ENCODE measurements at places on chromosomes 5 and 9.

- DNase-seq, result no peak
Observed at GRCh38 chr5:32545102-32545800, 40.1 kb upstream of the SUB1 start.

GRCh38 chr5:159218595-159219023 lies 9.3 kb upstream of the RNF145 start:
- DNase-seq, result no peak

DNA sequence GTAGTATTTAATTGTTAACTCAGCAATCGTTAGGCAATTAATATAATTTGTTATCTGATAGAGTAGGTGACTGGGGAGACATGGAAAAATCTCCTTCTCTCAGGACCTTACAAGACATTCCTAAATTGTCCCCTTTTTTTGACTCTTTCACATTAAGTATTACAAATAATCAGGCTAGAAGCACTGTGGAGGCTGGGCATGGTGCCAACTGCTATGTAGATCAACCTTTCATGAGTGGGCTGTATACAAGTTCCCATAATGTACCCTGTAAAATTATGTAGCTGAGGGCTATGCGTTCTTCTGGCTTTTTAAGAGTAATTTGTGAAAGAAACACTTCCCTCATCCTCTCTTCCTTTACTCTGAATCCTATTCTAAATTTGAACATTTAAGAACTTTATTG lies 140.2 kb downstream of the NFIB start:
- DNase-seq, result no peak

DNA sequence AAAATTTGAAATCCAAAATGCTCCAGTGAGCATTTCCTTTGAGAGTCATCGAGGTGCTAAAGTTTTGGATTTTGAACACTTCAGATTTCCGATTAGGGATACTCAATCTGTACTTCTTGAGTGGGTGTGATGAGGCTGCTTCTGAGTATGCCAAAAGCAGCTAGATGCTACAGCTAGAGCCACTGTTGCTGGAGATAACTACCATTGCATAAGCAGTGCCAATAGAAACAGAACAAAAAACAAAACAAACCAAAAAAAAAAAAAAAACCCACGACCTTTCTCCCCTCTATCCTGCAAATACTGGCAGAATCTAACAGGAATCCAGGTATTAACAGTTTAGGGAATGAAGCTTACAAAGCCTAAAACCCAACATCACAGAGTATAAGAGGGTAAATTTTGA lies 43.5 kb downstream of the PKD2L2 start:
- no peak for DNase-seq

- DNase-seq, result no peak
Observed at GRCh38 chr5:96283589-96283988, 149.5 kb downstream of the PCSK1 start.

DNA sequence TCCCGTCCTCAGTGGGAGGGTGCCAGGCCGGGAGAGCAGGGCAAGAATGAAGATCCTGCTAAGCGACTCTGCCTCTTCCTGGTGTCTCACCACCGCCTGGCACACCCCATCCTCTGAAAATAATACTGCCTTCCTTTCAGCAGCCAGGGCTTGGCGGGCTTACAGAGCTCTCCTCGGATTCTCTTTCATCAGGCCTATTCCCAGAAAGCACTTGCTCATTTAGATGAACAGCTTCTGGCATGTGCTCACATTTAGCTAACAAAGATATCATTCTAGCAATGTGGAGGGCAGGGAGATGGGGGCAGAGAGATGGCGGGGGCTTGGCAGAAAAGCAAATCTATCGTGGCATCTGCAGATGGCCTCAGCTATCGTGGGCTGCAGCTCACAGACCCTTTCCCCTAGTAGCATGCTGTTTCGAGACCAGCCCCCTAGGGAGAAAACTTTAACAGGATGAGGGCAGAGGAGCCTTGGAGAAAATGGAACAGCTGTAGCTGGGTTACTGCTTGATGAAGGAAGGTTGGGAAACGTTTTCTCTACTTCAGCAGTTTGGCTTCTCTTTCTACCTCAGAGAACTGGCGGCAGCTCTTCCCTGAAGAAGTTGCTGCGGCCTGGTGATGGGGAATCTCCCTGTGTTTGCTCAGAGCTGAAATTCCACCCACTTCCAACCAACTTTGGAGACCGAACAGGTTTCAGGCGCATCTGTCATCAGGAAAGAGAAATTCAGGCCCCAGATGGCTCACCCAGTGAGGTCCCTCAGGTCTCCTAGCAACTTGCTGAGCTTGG lies 102.1 kb downstream of the TMEM174 start:
- DNase-seq, result no peak

GRCh38 chr5:123427281-123427680 lies 4.1 kb upstream of the CEP120 start:
- no peak for DNase-seq

DNA sequence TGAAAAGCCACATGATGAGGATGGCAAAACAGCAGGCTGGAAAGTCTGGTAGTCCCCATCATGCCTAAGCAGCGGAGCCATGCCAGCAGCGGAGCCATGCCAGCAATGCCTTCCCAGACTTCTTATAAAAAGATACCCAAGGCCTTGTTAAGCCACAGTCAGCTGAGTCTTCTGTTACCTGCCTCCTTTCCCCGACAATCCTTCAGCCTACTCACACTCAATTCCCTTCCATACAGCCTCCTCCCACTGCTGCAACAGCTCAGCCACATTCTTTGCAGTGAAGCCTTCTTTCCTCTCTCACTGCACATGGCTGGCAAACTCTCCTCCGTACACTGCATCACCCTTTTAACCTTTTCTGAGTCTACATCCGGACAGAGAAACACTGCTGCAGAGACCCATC lies 114.9 kb downstream of the AUH start:
- no peak for DNase-seq

DNA sequence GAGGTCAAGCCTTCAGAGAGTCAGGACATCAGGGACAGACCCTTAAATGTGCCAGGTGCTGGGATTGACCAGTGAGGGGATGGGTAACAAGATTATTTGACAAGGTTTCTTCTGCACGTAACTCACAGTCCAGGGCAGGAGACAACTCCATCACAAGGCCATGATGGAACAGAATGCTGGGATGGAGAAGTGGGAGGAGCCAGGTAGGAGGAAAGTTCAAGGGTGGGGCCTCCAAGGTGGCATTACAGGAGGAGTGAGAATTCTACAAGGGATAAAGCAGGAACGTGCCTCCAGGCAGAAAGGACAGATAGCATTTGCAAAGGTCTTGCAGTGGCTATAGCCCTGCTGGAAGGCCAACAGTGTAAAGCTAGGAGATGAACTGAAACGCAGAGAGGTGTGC lies 102.2 kb downstream of the FGF18 start:
- DNase-seq, result no peak

- no peak for DNase-seq
Observed at GRCh38 chr5:127296321-127296720, 5.7 kb downstream of the MEGF10 start.

DNA sequence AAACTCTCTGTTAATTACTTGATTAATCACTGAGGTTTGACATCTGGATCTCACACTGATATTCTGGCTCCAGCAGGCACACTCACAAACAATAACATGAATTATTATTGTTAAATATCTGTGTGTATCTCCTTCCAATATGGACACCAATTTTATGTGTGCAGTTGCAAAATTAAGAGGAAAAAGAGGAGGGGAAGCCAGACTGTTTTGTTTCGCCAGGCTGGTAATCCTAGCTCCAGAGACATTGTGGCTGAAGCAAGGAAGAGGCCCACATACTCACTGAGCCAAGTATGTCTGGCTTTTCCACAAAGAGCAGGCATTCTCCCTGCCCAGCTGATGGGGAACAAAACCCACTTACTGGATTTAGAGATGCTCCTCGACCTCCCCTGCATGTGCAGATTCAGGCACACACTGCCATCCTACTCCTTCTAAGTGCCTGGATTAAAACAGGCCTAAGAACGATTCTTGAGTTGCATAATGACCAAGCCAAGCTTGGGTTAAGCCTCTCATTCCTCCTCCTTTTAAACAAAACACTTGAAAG lies 181.9 kb downstream of the ESM1 start:
- no peak for DNase-seq

DNA sequence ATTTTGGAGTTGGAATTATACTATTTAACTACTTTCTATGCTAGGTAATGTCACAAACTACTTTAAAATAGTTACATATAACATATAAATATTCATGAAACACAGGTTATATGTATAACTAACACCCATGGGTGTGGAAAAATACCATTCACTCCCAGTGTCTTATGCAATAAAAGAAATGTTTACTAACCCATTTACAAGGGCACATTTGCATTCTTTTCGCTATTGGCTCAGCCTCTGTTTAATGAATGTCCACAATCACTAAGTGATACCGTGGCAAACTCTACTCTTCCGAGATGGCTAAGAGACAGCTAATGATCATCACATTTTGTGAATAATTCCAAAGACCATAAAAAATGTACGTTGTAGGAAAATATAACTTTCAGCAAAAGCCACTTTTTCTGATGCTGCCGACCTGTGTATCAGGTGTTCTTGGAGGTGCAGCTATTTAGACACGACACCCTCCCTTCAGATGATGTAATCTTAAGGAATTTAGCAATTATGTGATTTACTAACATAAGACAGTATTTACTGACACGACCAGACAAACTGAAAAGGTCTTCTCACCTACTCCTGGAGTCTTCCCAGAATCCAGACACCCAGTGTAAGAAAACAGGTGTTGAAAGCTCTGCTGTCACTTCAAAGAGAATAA lies 121.7 kb upstream of the FAM120A start:
- DNase-seq, result no peak

DNA sequence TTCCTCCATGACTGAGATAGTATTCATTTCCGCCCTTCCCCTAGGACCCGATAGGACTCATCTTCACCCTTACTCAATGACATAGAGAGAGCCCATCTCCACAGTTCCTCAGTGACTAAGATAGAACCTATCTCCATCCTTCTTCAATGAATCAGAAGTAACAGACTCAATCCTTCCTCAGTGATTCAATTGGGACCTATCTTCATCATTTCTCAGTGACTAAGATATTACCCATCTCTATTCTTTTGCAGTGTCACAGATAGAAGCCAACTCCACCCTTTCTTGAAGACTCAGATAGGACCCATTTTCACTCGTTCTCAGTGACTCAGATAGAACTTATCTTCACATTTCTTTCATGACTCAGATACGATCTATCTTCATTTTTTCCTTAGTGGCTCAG lies 164.6 kb downstream of the FBXO4 start:
- DNase-seq, result no peak

DNA sequence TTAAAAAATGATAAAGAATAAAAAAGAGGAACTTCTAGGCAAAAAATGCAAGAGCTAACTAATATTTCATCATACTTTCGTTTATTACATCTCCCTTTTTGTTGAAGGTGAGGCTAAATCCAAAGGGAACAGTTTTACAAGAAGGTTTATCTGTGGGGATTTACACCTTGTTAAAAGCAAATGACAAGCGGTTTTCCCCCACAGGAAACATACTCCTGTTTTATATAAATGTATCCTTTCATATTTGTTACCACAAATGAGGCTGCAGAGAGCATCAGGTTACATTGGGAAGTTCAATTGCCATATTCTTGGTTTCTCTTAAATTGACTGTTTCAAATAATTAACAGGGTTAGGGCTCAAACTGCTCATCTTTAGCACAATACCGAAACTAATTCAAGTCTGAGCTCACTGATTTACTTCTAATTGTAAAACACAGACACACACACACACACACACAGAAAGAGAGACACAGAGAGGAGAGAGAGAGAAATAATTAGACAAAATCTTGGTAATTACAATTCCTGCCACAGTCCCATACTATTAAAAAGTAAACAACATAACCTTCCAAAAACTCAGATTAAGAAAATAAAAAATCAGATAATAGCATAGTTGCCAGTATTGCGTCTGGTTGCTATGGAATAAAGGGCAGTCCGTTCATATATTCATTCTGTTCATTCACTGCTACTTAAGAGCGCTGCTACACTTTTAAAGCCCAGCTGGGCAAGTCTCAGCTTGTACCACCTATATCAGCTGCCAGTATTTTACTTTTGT lies 17.1 kb downstream of the RFX3 start:
- no peak for DNase-seq

DNA sequence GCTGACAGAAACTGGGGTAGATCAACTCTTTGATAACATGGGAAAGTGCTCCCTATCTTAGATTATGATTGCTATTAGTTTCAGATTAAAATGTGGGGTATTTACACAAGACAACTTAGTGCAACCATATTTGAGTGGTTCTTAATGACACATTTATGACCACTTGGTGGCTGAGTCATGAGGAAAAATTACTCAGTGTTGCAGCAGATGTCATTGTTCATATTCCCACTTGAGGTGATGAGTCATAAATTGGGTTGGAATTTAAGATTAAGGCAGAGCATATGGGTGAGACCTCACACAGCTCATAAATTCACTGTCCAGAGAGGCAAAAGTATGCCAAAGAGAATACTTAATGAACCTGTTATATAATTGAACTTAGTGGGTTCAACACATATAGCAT lies 408.3 kb downstream of the DMRT2 start:
- no peak for DNase-seq

DNA sequence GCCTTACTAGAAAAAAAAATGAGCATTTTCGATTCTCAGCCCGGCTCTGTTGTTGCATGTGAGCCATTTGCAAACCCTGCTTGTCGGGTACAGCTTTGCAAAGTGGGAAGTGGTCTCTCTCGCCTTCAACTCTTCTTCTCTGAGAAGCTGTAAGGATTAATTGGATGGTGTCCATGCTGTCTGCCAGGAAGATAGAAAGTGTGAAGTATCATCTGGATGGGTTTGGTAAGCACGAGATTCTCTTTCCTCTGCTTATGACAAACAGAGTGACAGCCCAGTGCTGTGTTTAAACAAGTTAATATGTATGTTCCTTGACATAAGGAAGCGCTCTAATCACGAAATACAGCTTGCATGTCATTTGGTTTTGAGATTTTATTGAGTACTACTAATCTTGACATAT lies 109.1 kb upstream of the SPATA31D4 start:
- DNase-seq, result no peak

GRCh38 chr9:127144670-127145445 lies 22.4 kb upstream of the ANGPTL2 start:
- DNase-seq, result no peak

- no peak for DNase-seq
Observed at GRCh38 chr5:180974612-180975315, 13.9 kb upstream of the BTNL3 start.

- no peak for DNase-seq
Observed at GRCh38 chr5:150278046-150278730, 11.4 kb downstream of the CAMK2A start.

DNA sequence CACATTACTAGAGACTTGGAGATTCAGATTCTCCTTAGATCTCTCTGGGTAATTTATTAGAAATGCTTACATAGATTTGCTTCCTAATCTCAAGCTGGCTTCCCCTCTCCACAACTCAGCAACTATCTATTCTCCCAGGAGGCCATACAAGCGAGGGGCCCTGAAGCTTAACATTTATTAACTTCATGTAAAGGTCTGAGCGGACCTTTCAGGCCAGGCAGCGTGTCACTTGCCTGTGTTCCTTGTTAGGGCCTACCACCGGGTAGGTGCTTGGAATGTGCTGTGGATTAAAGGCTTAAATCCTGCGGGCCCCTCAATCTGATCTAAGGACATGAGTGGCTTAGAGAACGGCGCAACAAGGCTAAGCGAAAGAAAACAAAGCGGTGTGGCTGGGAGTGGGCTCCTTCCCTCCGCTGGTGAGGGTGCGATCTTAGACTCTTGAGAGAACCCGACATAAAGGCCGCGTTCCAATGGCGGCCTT lies 712 bp upstream of the HSPA4 start:
- DNase-seq, result no peak

Data from stimulated activated CD8-positive, alpha-beta memory T cell treated with anti-CD3 and anti-CD28 coated beads, Interleukin-7, amount 100 ng/mL, for 1 hour (primary cell).